Activated CD4-positive, alpha-beta memory T cell treated with anti-CD3 and anti-CD28 coated beads for 36 hours (primary cell): ENCODE measurements at places on chromosomes 12 and 14. TPM values are rescaled to one million over a fixed set of nuclear protein-coding genes. Genes with fewer than 3 reads are reported as not detected.

The PPP1R13B gene
- total RNA-seq: 13.5 TPM

The RASSF3 gene
- total RNA-seq: 40.6 TPM

The DEGS2 gene
- total RNA-seq: 1.3 TPM

The CD69 gene
- total RNA-seq: 120 TPM

The C12orf50 gene
- not detected for total RNA-seq

The DEPDC4 gene
- total RNA-seq: 3.5 TPM

The C12orf56 gene
- not detected for total RNA-seq

The KRT79 gene
- not detected for total RNA-seq

The GLT1D1 gene
- total RNA-seq: not detected

The IGFBP6 gene
- total RNA-seq: 4.1 TPM

The ZC2HC1C gene
- total RNA-seq: 2.1 TPM

The OTUB2 gene
- total RNA-seq: 2.0 TPM

The CLEC4D gene
- not detected for total RNA-seq

The SOCS2 gene
- 23.1 TPM for total RNA-seq

The SLC39A2 gene
- not detected for total RNA-seq

The LRRIQ1 gene
- total RNA-seq: not detected

The CABP1 gene
- total RNA-seq: 0.29 TPM

The RAD9B gene
- total RNA-seq: 2.7 TPM

The TAS2R8 gene
- not detected for total RNA-seq

The NKX2-1 gene
- total RNA-seq: not detected

The PPP1R1A gene
- total RNA-seq: not detected

The TAS2R19 gene
- 0.92 TPM for total RNA-seq

The SLC39A9 gene
- 40.3 TPM for total RNA-seq

The SERPINA3 gene
- total RNA-seq: not detected

The HELB gene
- 21.8 TPM for total RNA-seq

The OTX2 gene
- not detected for total RNA-seq

The NUP37 gene
- 86.8 TPM for total RNA-seq

The GLS2 gene
- 5.5 TPM for total RNA-seq

The DLK1 gene
- total RNA-seq: not detected

The PTCSC3 gene
- total RNA-seq: not detected

The CPM gene
- 19.8 TPM for total RNA-seq

The ARHGDIB gene
- 644 TPM for total RNA-seq

The CAPZA3 gene
- total RNA-seq: not detected

The CTSG gene
- not detected for total RNA-seq

The LRRC43 gene
- total RNA-seq: 0.76 TPM

The SAMD4A gene
- 2.4 TPM for total RNA-seq

The ATL1 gene
- total RNA-seq: 0.58 TPM

The MMAB gene
- 48.3 TPM for total RNA-seq

The SGPP1 gene
- 11.3 TPM for total RNA-seq

The LALBA gene
- not detected for total RNA-seq

The SLC4A8 gene
- 3.7 TPM for total RNA-seq

The CIROP gene
- total RNA-seq: not detected
